NCI-H510A (cell line): ENCODE measurements at places on chromosomes 13 and 19.

DNA sequence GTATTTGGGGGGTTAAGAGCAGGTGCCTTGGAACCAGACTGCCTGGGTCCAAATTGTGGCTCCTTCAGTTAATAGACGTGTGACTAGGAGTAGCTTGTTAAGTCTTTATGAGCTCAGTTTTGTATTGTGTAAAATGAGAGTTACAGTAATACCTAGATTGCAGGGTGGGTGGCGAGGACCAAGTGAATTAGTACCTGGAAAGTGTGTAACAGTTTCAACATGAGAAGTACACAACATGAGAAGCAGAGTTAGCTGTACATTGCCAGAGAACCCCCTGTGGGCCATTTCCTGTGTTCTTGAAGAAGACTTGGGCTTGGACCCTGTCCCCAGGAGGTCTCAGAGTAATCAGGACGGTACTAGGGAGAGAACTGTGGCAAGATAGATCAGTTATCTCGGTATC is 36.8 kb downstream of the PPP2R1A start:
- no peak for DNase-seq

DNA sequence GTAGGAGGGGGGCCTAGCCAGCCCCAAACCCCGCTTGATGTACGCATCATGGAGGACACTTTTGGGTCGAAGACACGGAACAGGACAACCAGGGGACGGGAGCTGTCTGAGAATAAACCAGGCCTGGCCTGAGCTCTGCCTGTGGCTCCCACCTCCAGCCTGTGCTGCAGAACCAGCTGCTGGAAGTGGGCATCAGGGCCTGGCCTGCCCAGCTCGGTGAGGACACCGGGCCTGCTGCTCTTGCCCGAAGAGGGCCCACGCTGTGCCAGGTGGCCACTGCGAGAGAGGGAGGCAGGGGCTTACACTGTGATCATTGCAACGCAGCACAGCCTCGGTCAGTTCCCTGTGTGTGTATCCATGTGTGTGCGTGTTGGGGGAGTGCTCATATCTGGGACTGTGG is 34.6 kb downstream of the CEBPG start:
- no peak for DNase-seq

DNA sequence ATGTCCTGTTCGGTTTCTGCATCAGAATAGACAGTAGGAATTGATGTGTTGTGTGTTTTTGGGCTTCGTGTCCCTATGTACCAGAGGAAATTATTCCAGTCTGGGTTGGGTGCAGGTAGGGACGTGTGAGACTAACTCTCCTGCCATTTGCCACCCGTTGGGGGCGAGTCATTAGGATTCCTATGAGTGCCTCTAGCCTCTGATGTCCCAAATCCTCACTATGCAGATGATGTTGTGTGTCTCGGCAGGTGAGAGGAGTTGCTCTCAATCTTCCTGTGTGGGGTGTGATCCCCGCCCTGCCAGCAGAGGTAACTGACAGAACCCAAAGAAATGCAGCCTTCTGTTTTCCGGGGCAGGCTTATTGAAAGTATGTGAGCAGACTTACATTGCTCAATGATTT is 31.2 kb upstream of the ZNF331 start:
- DNase-seq = no peak

GRCh38 chr13:98173431-98174152 is 3.5 kb downstream of the RNF113B start:
- DNase-seq = no peak

- no peak for DNase-seq
Measured at GRCh38 chr13:58298556-58299135, 667.1 kb downstream of the PCDH17 start.

GRCh38 chr13:23724196-23724970 is 154.2 kb downstream of the TNFRSF19 start:
- no peak for DNase-seq

- no peak for DNase-seq
Measured at GRCh38 chr19:57559008-57559403, 657 bp downstream of the ZNF550 start.

DNA sequence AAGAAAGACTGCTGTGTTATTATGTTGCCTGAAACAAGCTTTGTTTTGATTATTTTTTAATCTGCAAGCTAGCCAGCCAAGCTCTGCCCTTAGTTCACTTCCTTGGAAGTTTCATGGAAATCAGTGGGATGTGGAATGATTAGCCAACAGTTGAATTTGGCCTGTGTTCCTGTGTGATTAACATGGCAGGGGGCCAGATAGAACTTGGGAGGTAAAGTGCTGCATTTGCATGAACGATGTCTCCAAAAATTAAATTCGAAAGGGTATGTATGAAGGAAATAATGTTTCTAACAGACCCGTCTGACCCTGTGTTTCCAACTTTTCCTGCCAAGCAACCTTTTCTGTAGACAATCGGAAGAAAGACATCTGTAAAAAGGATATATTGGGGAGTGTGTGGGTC is 32.2 kb downstream of the UFM1 start:
- no peak for DNase-seq

DNA sequence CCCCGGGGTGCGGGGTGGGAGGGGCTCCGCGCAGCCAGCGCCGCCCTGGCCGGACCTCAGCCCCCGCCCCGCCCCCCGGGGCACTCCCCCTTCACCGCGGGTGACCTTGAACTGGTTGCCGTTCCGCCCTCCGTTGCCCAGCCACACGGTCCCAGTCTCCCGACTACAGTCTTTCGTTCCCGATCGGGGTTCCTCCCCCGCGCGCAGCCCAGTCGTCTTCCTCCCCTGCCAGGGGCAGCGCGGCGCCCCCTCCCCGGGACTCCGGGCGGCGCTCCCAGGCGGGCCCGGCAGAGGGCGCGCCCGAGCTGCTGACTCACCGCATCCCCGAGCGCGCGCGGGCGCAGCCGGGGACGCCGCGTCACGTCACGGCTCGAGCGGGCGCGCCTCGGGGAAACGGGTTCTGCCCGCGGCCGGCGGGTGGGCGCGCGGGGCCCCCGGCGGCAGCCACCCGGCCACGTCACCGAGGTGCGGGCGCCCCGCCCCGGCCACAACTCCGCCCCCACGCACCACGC is 459 bp downstream of the MIDN start:
- DNase-seq = no peak

DNA sequence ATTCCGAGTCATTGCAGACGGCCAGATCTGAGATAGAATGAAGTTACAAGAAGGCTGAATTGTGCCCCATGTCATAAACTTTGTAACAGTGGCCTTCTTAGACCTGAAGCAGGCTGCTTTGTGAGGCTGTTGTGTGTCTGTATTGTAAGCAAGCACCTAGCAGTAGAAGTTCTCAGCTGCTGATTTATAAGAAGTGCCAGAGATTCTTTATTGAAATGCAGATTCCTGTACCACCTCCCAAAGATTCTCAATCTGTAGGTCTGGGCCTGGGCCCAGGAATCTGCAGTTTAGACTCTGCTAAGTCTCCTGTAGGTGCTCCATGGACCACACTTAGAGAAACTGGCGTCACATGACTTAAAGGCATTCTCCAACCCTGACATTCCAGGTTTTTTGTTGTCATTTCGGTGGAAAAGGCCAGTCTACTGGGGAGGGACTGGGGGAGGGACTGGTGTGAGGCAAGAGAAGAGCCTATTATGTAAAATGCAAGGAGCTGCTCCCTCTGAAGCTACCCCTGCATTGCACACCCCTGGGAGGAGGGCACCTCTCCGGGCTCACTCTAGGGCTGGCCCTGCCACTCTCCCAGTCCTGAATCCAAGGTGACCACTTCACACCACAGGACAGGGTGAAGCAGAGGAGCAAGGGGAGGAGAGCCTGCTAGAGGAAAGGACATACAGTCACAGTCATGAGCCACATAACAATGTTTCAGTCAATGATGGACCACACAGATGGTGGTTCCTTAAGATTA is 769 bp upstream of the TMEM272 start:
- no peak for DNase-seq

DNA sequence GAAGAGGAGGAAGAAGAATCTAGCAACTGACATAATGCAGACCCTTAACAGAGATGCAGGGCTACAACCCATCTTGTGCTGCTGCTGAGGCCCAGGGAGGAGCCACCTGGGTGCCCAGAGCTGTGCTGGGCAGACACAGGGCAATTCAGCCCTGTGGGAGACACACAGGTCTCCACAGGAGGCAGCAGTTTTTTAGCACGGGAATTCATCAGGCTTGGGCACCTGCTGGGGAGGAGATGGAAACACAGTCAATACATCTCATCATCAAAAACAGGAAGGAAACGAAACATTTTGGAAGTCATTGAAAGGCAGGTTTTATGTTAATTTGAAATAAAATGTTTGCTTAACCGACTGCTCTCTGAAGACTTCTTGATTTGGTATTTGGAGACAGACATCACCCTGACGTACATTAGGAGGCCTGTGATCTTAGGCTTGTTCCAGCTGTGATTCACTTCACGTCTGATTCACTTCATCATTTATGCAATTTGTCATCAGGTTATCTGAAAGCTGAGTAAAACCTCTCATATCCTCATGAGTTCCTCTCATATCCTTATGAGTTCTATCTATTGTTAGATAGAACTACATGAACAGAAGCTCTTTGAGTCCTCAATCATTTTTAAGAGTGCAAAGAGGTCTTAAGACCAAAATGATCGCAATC is 77.4 kb downstream of the CYSLTR2 start:
- no peak for DNase-seq

- no peak for DNase-seq
Measured at GRCh38 chr19:4897146-4897545, 5.5 kb downstream of the ARRDC5 start.

DNA sequence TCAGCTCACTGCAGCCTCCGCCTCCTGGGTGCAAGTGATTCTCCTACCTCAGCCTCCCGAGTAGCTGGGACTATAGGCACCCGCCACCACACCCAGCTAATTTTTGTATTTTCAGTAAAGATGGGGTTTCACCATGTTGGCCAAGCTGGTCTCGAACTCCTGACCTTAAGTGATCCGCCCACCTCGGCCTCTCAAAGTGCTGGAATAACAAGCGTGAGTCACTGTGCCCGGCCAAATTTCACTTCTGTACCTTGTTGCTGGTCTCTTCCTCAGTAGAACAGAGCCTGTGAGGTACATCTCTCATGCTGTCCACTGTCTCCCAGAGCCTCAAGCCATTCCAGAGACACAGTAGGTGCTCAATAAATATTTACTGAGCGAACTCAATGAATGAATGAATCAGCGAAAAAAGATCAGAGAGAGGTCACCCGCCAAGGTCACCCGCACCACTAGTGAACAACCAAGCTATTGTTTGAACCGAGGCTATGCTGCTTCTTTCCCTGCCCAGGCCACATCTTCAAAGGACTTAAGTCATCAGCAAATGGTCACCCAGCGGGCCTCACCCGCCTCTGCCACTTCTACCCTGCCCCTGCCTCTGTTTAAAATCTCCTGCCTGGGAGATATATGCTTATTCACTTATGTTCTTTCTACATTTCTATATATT is 9.3 kb downstream of the TMEM143 start:
- DNase-seq = no peak

- DNase-seq = no peak
Measured at GRCh38 chr19:29404951-29405727, 120.7 kb upstream of the VSTM2B start.

GRCh38 chr13:23160638-23161480 is 19.9 kb upstream of the SGCG start:
- no peak for DNase-seq

DNA sequence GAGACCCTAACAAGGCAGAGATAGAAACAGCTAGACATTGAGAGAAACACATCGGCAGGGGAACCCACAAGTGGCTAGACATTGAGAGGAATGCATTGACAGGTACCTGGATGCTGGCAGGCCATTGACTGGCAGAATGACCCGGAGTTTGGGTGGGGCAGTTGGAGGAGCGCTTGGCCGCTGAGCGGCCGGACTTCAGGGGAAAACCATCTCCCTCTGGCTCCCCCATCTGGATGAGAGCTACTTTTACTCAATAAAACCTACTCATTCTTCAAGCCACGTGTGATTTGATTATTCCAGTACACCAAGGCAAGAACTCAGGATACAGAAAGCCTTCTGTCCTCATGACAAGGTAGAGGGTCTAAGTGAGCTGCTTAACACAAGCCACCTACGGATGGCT is 473.4 kb downstream of the SLITRK5 start:
- DNase-seq = no peak

DNA sequence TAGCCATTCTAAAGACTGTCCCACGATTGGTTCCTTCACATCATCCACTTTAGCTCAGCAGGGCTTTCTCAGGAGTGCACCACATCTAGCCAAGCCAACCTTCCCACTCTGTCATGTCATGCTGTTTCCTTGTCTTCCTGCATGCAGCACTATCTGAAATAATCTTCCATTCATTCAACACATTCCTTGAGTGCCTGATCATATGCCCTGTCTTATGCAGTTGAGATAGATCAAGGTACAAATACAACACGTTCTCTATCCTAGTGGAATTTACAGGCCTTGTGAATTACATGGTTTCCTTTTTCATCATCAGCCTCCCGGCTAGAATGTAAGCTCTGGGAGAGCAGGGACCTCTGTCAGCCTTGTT is 6.8 kb upstream of the MRPS31 start:
- DNase-seq = no peak

GRCh38 chr13:110403315-110403714 is 96.2 kb downstream of the COL4A2 start:
- DNase-seq = no peak

- no peak for DNase-seq
Measured at GRCh38 chr13:36820222-36820621, 1.2 kb downstream of the RFXAP start.

DNA sequence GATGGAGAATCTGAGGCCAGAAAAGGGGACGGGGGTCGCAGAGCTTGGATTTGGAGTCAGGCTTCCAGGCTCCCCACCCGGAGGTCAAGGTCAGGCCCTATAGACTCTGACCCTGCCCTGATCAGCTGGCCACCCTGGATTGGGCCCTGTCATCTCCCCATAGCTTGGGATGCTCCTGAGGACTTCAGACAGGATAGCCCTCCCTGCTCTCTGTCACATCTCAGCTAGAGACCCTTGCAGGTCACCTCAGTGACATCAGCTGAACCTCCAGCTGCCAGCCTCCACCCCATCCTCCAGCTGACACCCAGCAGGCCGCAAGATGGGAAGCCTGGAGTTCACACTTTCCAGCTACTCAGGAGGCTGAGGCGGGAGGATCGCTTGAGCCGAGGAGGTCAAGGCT is 2.8 kb upstream of the TPM4 start:
- no peak for DNase-seq

- DNase-seq = no peak
Measured at GRCh38 chr13:100667894-100668293, 6.7 kb downstream of the TMTC4 start.

- DNase-seq = peak; percentile 98
Measured at GRCh38 chr19:35775298-35776101, at the start of gene ARHGAP33. TSS of gene ARHGAP33 (plus strand) at chr19:35775564. CDS start at chr19:35775659, 95 bp downstream.
